ENCODE measurements at places on chromosomes 5 and 9.
A peak's percentile ranks its signal among the peaks of the same experiment; 100 is the strongest.

DNA sequence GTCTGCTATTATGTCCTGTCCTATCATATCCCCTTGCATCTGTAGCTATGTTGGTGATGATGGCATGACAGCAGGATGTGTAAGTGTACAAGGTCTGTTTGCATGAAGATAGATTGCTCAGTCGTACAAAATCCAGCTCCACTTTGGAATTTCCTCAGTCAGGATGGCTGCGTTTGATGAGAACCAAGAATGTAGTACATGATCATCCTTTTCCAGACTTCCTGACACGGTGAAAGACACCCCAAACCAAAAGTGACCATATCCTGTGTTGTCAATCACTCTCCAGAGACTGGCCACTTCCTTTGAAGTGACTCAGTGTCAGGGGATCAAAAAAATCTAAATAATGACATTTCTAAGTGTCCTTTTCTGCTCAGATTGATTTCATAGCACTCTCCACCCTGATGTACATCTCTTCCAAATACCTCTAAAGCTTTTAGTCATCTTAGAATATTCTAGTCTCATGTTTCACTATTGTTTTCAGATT, 213.4 kb downstream of the PLK2 start:
- DNase-seq = no peak

DNA sequence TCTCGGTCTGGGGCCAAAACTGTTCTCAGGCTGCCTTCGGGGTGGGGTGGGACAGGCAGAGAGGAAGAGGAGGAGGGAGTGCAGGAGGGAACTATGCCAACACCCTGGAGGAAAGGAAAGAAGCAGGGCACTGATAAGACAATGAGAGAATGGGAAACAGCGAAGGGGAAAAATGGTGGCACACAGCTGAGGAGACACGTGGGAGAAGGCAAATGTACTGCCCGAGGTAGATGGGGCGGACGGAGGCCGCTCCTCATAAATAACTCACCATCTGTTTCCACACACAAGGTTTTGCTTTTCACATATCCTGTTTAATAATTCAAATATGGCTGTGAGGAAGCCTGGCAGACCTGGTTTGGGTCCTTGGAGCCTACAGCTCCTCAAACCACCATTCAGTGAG, 148.2 kb upstream of the LRRTM2 start:
- DNase-seq = no peak

DNA sequence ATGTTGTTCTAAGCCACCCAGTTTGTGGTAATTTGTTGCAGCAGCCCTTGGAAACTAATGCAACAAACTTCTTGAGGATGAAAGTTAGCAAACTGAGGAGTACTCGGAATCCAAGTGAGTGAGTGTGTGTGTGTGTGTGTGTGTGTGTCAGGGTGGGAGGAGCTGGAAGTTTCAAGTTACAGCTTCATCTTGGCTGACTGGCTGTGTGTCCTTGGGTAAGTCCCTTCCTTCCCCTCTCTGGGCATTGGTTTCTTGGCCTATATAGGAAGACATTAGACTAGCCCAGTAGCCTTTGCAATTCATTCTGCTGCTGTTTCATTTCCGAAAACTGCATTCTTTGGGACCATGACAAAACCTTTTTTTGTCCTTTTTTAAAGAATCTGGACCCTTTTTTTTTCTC, 157.2 kb downstream of the MELK start:
- no peak for DNase-seq

- no peak for DNase-seq
Observed at GRCh38 chr9:2628919-2629318, 7.3 kb downstream of the VLDLR start.

DNA sequence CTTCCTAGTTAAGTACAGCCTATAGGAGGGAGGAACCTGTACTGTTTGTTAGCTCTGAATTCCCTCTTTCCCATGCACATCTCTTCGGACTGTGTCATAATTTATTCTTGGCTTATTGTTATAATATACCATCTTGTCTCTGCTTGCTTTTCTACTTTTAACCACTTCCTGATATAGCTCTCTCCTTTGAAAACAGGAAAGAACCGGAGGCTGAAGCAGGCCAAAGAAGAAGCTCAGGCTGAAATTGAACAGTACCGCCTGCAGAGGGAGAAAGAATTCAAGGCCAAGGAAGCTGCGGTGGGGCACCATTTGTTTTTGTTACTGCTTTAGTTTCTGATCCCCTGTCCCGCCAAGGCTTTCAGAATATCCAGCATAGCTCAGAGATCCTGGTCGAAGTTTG, 4.8 kb downstream of the ATP6V1G1 start:
- DNase-seq = peak; percentile 83

GRCh38 chr5:96256795-96257470, 176.1 kb downstream of the PCSK1 start:
- DNase-seq = no peak

DNA sequence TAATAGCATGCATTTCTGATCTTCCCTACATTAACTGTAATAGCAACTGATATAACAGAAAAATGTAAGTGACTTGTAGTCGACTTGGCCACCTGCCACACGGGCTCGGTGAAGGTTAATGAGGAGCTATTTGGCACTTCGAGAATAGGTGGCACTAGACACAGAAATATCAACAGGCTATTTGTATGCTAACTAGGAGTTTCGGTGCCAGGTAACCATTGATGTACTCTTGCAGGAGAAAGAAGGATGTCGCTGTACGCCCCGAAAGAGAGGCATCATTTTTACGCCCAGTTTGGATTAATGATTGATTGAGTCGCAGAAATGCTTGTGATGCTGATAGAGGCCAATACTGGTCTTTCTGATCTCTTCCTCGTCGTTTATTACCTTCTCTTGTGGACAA, 516 bp upstream of the DMRT2 start:
- DNase-seq = no peak

DNA sequence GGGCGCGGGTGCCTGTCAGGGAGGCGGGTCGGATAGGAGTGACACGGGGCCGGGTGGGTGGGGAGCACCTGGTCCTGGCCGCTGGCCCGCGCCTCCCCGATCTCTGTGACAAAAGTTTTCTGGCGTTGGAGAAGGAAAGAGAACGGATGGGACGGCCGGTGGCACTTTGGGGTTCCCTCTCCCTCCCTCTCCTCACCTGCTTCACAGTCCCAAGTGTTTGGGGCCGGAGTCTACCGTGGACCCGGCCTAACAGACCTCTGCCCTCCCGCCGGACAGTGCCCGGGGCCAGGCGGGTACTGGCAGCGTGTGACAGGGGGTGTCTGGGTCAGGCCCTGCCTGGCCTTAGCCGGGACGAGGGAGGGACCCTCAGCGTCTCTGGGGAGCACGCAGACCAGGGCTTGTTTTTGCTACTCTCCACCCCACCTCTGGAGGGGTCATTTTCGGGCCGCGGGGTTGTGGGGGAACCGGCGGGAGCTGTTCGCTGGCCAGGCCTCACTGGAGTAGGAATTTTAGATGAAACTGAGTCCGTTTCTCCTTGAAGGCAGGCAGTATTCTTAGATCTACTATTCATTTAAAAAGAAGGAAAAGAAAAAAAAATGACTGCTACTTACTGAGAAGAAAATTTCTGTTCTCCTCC, 1.7 kb downstream of the PRDM6 start:
- DNase-seq = no peak

DNA sequence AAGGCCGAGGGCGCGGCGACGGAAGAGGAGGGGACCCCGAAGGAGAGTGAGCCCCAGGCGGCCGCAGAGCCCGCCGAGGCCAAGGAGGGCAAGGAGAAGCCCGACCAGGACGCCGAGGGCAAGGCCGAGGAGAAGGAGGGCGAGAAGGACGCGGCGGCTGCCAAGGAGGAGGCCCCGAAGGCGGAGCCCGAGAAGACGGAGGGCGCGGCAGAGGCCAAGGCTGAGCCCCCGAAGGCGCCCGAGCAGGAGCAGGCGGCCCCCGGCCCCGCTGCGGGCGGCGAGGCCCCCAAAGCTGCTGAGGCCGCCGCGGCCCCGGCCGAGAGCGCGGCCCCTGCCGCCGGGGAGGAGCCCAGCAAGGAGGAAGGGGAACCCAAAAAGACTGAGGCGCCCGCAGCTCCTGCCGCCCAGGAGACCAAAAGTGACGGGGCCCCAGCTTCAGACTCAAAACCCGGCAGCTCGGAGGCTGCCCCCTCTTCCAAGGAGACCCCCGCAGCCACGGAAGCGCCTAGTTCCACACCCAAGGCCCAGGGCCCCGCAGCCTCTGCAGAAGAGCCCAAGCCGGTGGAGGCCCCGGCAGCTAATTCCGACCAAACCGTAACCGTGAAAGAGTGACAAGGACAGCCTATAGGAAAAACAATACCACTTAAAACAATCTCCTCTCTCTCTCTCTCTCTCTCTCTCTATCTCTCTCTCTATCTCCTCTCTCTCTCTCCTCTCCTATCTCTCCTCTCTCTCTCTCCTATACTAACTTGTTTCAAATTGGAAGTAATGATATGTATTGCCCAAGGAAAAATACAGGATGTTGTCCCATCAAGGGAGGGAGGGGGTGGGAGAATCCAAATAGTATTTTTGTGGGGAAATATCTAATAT, 58.1 kb downstream of the BASP1 start:
- no peak for DNase-seq

- no peak for DNase-seq
Observed at GRCh38 chr9:128193469-128194096, 2.2 kb upstream of the CIZ1 start.

GRCh38 chr5:540071-540905, 16.0 kb upstream of the SLC9A3 start:
- no peak for DNase-seq

GRCh38 chr5:88144219-88145001, 124.2 kb downstream of the TMEM161B start:
- no peak for DNase-seq

DNA sequence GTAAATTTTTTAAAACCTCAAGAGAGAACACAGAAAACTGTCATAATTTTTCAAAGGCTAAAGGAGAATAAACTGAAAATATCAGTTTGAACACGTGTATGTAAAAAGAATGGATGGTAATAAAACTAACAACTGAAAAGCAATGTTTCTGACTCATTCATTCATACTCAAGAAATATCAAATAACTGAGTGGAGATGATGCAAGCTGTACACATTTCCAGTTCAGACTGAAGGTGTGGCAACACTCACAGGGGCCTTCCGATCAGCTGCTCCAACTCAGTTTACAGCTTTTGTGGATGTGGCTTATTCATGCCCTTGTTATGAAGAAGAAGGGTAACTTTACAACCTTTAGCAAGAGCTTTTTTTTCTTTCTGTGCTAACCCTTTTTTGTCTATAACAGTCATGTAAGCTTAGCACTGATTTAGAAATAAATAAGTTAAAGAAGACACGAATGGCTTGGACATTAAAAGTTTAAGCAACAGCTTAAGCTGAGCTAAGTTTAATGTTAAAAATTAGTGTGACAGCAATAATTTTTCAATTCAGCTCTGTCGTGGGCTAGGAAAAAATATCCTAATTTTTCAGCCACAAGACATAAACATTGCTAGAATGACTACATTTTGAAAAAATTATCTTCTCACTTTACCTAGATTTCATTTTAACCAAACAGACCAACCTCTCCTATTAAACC, 453.5 kb downstream of the RAB3C start:
- peak; percentile 57 for DNase-seq

- no peak for DNase-seq
Observed at GRCh38 chr5:15620501-15620900, 120.5 kb downstream of the FBXL7 start.

- peak; percentile 62 for DNase-seq
Observed at GRCh38 chr9:20624201-20625002, 2.1 kb upstream of the MLLT3 start.

DNA sequence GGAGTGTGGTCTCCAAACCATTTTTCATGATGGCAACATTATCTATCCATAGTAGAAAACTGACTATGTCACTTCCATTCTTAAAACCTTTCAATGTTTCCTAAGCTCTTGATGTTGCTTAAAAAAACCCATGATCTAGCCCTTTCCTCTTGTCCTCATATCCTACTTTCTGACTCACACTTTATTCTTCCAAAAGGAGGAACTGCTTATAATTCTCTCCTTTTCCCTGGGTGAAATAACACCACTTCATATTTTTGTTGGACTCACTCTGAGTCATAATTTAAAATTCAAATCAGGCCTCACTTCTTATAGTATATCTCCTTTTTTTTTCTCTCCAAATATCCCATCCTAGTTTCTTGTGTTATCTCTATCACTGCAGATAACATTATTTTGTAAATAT, 513.9 kb downstream of the MAN2A1 start:
- no peak for DNase-seq

DNA sequence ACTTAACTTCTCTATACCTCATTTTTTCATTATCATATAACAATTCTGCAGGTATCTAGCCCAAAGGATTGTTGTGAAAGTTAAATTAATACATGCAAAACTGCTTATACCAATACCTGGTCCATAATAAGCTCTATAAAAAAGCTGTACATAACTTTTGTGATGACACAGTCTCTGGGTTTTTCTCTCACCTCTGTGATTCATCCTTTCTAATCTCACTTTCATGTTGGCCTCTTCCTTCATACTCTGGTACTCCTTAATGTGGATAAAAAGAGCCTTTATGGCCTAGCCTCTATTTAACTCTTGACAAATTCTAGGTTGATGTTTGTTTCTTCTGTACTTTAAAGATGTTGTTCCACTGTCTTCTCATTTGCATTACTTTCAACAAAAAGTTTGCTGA, 162.9 kb upstream of the ACOT12 start:
- DNase-seq = no peak

DNA sequence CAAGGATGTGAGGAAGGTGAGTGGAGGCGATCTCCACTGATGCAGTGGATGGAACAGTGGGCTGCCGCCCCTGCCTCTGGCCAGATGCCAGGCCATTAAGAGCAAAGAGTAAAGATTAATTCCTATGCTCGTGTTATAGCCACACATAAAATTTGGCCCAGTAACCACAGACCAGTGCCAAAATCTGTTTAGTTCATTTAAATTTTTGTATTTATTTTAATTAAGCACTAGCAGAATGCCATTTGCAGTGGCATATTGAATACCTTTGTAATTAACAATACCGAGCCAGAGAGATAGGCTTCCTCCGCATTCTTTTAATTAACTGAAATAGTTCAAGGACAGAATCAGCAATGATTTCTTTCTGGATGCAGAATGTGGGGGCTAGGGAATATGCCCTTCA, 179.8 kb downstream of the MED10 start:
- DNase-seq = no peak

DNA sequence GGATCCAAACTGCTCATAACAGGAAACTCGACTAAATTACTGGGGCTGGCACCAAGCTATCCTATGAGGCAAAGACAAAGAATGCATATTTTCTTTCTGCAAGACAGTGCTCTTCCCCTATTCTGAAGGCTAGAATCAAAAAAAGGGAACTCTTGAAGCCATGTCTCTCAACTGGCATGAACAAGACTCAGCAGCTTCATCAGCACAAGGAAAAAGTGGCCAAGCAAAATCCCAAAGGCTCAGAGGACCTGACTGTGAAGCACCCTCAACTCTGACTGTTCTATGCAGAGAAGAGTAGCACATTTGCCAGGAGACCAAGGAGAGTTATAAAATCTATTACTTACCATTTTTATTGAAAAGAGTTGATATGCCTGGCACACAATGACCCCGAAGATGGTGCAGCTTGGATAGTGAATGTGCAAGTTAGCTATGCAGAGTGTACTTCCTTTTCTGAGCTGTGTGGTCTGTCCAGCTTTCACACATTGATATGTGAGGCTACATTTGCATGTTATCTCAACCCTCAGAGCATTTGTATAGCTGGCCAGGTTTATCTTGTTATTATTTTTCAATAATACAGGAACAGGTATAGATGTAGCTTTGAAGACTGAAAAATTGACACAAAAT, 51.0 kb upstream of the FYB1 start:
- DNase-seq = peak; percentile 50

- no peak for DNase-seq
Observed at GRCh38 chr5:134174841-134175839, 1.6 kb downstream of the SKP1 start.

Data from CD4-positive, alpha-beta T cell treated with Interleukin-17A for 1 hour (primary cell).